Activated naive CD4-positive, alpha-beta T cell (primary cell): ENCODE measurements at places on chromosomes 5 and 9.

- DNase-seq, result no peak
These were observed 21.5 kb downstream of the MVB12B start for GRCh38 chr9:126347911-126348760.

DNA sequence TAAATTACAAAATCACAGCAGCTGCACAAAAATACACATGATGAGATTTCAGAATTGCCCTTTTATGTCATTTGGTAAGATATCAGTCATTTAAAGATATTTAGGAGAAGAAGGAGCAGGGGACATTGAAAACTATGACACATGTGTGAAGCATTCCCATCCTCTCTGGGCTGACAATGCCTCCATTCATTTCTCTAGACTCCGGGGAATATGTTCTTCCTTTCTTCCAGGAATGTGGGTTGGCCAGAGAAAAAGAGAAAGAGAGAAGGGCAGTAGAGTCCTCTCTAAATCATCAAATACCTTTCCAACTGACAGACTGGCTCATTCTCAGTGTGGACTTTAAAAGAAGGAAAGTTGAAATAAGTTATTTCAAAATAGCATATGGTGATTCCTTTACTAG is 205.6 kb upstream of the ADAMTSL1 start:
- no peak for DNase-seq

GRCh38 chr5:89232139-89232603 is 349.2 kb upstream of the MEF2C start:
- no peak for DNase-seq

- no peak for DNase-seq
These were observed 34.4 kb downstream of the ALG2 start for GRCh38 chr9:99187311-99187710.

- DNase-seq, result no peak
These were observed 373.5 kb upstream of the TRPC7 start for GRCh38 chr5:136738829-136739228.

DNA sequence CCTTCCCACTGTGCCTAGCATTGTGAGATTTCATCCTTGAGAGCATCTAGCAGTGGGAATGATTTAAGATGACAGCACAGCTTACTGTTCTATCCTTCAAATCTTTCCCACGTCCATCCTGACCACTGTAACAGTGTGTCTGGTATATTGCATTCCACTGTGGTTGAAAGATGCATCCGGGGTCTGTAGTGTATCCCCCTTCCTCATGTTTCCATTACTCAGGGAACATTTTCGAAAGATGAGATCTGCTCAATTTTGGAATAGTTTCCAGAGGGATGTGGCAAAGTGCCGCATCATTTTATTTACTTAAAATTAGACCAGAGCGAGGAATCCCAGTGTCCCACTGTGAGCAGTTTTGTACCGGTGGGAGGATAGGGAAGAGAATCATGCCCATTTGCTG is 407.1 kb upstream of the PAPPA start:
- no peak for DNase-seq
